ENCODE measurements at places on chromosomes 4 and X.

DNA sequence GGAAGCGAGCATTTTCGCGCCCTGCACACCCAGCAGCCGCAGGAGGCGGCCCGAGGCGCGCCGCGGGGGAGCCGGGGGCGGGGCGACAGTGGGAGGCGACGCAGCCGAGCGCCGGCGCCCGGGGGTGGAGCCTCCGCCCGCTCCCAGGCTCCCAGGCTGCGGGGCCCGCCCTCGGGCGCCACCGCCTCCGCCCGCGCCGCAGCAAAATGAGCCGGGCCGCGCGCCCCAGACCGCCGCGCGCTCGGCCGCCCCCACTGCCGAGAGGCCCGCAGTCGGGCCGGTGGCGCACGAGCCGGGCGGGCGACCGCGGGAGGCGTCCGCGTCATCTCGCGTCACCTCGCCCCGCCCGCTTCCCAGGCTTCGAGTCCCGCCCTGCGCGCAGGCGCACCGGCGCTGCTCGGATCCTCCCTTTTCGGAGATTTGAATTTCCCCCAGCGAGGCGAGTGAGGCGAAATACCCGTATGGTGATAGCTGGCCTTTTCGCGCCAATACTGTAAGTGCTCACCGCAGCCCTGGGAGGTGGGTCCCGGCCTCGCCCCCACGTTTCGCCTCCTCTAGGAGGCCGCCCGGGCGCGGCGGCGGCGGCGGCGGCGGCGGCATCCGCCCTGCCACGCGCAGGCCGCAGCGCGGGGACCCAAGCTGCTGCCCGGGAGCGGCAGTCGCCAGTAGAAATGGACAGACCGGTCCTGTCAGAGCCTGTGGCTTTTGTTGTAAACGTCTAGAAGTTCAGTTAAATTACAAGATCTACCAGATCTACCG, at the start of gene TMEM187:
TMEM187 (plus strand) TSS at position 387 of the 759 bp plus-strand sequence. CDS start 9,309 bp downstream, outside the sequence.
- DNase-seq: peak; percentile 89

DNA sequence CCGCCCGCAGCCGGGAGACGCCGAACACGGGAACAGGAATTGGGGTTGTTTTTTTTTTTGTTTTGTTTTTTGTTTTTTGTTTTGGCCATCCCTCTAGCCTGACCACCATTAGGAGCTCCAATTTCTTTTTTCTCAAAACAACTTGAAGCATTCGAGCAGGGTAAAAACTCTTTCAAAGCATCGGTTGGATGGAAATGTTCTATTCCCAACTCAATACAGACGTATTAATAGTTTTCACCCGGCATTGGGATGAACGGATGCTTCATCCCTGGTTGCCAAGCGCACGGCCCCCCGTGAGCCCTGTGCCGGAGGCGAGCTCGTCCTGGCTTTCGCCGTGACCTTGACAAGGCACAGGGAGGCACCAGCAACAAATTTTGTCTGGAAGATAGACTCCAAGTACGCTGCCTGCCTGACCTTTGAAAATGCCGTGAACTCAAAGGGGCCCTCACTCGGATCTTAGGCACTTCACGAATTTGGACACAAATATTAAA, 352 bp upstream of the MAP3K15 start:
- no peak for DNase-seq

- DNase-seq: no peak
Measured at GRCh38 chr4:17690135-17690534, 75.7 kb downstream of the MED28 start.

- no peak for DNase-seq
Measured at GRCh38 chr4:125225806-125226205, 88.9 kb upstream of the FAT4 start.

- peak; percentile 13 for DNase-seq
Measured at GRCh38 chrX:338281-338835, 19.8 kb upstream of the GTPBP6 start.

- no peak for DNase-seq
Measured at GRCh38 chr4:2649604-2650114, 106.5 kb downstream of the TNIP2 start.

- DNase-seq: no peak
Measured at GRCh38 chr4:152038238-152038637, 277.4 kb upstream of the GATB start.

DNA sequence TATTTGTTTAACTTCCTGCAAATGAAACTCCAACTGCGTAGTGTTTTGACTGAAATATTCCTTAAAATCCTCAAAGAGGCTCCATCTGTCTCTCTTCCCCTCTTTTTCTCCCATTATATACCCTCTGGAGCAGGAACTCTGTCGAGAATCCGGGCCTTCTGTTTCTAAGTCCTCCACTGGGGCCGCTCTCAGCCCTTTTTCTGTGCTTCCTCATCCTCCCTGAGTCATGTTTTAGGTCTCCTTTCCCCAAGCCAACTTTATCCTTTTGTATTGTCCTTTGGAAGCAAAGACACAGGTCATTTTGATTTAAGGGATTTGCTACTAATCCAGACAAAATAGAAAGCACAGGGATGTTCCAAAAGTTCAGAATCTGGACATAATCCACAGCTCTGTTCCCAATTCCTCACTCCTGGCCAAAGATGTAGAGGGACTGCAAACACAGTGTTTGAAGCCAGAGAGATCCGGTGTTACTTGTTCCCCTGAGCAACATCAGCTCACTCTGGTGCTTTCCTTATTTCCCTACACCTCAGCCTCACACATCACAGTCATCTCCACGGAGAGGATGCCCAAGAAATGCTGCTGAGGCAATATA, 131.0 kb upstream of the KLF3 start:
- DNase-seq: no peak

- no peak for DNase-seq
Measured at GRCh38 chrX:47217121-47217851, 1.2 kb upstream of the CDK16 start.

- no peak for DNase-seq
Measured at GRCh38 chr4:8267077-8267476, 2.5 kb upstream of the HTRA3 start.

DNA sequence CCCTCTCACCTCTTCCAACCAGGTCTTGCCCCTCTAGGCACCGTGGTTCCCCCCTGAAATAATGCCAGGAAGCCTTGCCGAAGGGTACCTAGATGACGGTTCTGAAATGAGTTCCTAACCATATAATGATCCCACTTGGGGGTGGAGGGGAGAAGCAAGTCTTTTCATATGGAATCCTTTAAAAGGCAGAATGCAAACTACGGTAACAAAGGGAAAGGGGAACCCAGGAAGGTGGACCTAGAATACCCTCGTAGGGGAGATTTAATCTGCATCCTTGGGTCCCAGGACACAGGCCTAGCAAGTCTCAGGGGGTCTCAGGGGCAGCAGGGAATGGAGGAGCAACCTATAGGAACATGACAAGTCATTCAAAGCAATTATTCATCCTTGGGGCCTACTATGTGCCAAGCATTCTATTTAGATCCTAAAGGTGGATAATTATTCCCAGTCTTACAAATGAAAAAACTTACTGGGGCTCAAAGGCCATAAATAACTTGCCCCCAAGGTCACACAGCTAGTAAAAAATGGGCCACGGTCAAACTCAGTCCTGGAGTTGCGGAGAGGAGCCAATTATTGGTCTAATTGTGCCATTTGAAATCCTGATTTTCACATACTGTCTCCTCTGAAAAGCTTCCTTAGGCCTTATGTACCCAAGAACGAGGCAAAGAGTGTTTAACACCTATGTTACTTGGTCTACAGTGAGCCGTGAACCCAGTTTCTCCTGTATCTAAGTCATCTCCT, 8.8 kb downstream of the BCOR start:
- DNase-seq: no peak

DNA sequence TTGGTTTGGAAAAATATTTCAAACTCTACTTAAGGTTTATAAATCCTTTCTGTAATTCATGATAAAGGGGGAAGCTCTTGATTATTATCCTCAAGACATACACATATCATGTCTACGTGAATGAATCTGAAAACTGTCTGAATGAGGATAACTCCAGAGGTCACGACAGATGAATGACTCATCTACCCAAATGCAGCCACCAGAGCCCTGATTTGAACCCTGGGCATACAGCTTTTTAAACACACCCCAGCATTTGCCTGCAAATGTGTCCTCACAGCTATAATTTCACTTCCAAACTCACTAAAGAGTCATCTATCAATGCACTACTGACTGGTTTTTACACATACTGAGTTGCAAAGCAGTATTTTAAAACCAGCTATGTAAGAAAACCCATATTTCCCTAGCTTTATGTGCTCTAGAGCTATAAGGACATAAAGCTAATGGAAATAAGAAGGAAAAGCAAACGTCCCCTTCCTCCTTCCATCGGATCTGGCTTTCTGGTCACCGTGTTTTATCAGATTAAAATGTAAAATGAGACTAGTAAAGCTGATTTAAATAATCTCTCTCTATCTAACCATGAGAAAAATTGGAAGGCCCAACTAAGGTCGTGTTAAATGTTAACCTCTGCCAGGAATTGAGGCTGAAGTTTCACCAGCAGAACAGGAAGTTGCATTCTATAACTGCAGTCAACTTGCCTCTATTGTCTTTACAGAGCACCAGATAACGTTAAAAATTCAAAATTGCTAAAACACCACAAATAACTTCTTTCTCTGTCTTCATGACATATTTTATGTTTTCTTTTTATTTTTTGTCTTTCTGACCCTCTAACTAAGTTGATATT, 63.1 kb upstream of the SPP1 start:
- DNase-seq: no peak

- DNase-seq: peak; percentile 60
Measured at GRCh38 chr4:337932-338758, 531 bp downstream of the ZNF141 start.

GRCh38 chr4:100079264-100079663, 111.0 kb downstream of the DDIT4L start:
- DNase-seq: no peak

- no peak for DNase-seq
Measured at GRCh38 chrX:135454816-135455215, 33.1 kb downstream of the SMIM10L2A start.

DNA sequence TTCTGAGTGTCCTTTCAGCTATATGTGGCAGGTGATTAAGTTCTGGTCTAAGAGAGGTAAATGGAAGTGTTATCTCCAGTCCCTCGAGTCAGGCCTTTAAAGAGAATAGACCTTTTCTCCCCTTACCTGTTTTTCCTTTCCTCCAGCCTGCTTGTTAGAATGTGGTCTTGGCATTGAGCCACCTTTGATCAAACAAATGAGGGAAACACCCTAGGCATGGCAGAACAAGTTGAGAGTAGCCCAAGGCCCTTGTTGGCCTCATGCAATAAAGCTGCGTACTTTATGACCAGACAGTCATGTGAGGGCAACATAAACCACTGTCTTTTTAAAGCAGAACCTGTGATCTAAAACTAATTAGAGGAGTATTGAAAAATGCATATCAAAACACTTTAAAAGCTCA, 13.2 kb upstream of the IL13RA2 start:
- DNase-seq: no peak

GRCh38 chr4:182680234-182680653, 236.9 kb downstream of the DCTD start:
- no peak for DNase-seq

GRCh38 chr4:46219872-46220271, 96.0 kb upstream of the GABRG1 start:
- no peak for DNase-seq

GRCh38 chrX:109535578-109535977, 1.1 kb upstream of the NXT2 start:
- DNase-seq: no peak

DNA sequence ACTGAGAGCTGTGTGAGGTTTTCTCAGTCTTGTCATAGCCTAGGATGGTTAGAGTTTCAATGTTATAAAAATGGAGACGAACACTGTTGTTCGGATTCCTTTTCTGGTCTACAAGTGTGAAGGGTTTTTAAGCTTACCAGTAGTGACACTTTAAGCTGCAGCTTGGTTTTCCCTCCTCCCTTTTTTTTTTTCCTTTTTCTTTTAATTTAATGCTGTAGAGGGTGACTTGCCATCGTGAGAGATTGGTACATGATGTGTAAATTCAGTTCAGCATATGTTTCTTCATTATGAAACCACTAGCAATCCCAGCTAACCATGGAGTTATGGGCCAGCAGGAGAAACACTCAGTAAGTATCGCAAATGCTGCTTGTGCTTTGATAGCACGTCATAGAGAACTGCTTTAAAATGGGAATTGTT, 165.0 kb downstream of the RAPGEF2 start:
- no peak for DNase-seq

- no peak for DNase-seq
Measured at GRCh38 chrX:104420907-104421306, 145.1 kb upstream of the IL1RAPL2 start.

GRCh38 chrX:14028473-14028872, 1.2 kb downstream of the GEMIN8 start:
- no peak for DNase-seq

GRCh38 chrX:63817696-63818095, 32.7 kb upstream of the ARHGEF9 start:
- no peak for DNase-seq

DNA sequence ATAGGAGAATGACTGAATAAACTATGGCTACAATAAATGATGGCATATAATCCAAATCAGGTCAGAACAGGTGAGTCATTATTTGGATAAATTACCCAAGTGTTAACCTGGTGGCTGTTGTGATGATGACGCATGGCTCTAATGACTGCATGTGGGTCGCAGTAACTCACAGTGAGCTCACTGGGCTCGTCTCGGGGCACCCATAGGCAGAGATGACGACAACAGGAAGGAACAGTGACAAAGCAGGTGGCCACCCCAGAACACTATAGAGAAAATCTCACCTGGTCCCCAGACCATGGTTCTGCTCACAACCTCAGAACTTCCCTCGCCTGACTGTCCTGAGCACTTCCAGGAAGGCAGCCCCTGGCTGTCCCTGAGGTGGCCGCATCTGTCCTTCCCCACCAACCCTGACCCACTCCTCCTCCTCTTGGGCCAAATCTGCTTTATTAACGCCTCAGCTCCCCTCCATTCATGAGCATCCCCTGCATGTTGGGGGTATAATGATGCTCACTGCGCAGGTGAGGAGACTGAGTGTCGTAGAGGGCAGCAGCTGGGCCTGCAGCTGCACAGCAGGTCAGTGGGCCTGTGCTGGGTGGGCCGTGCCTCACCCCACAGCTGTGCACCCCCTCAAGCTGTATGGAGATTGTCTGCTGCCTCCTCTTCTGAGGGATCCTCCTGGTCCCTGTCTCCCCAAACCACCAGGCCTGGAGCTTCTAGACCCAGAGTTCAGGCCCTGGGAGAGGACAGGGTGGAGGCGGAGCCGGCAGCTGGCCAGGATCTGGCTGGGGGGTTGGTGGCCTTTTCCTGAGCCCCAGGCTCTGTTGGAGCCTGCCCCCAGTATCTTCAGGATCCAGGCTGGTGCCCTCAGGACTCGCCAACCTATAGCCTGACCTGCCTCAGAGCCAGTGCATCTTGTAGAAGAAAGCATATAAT, 30.9 kb upstream of the FAM156A start:
- DNase-seq: no peak

GRCh38 chr4:1577822-1578217, 106.3 kb downstream of the FAM53A start:
- DNase-seq: no peak

DNA sequence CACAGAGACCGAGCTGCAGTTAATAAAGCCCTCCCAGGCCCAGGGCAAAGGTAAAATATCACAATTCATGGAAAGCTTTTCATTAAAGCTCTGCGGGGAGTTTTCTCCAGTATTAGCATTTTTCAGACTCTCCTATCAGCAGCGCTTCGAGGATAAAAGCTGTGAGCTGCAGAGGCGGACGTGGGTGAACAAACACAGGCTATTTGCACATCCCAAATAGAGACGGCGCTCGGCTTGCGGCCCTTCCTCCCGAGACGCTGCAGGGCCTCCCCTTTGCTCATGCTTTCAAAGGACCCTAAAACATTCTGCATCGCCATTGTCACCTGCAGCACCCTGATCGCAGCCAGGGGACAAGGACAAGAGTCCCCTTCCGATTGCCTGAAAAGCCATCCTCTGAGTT, 97.3 kb downstream of the SORCS2 start:
- no peak for DNase-seq
